Kidney glomerular epithelial cell (primary cell): ENCODE measurements at places on chromosomes 11 and 22.
A peak's percentile ranks its signal among the peaks of the same experiment; 100 is the strongest.

- DNase-seq: no peak
These were observed 382.6 kb downstream of the INSC start for GRCh38 chr11:15497366-15497765.

DNA sequence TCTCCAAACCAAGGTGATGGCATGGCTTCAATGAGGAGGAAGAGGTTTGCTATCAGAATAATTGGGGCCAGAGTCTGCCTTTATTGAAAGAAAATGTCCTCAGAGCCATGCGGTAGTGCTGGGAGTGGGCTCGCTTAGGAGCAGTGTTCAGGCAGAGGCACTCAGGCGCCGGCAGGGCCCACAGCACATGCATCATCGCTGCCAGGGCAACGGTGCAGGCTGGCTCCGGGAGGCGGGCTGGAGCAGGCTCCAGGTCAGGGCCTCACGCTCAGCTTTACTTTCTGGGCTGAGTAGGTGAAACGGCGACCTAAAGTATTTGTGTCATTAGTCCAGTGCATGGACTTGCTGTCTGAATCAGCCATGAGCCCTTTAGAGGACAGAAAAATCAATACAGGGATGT, 169.9 kb upstream of the CCDC90B start:
- no peak for DNase-seq

- DNase-seq: no peak
These were observed 34.3 kb upstream of the CYP2D6 start for GRCh38 chr22:42164901-42165300.

GRCh38 chr11:109728056-109728455, 306.1 kb downstream of the C11orf87 start:
- DNase-seq: peak; percentile 42

- DNase-seq: no peak
These were observed 868.5 kb downstream of the TBC1D22A start for GRCh38 chr22:47630741-47631534.
